ENCODE measurements at places on chromosomes 13 and 19.
A peak's percentile ranks its signal among the peaks of the same experiment; 100 is the strongest.

- no peak for DNase-seq
Observed at GRCh38 chr19:38730731-38731589, 13.3 kb downstream of the CAPN12 start.

DNA sequence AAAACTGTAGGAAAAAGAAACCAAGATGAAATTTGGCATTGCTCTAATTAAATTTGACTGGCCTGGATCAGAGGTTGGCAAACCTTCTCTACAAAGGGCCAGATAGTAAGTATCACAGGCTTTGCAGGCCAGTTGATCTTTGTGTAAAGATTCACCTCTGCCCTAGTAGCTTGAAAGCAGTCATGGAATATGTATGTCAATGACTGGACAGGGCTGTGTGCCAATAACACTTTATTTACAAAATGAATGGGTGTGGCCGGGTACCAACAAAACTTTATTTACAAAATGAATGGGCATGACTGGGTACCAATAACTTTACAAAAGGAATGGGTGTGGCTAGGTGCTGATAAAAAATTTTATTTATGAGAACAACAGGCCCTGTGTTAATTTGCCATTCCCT lies 20.0 kb downstream of the SIN3B start:
- DNase-seq: no peak

- no peak for DNase-seq
Observed at GRCh38 chr13:53054569-53054968, 26.0 kb downstream of the OLFM4 start.

GRCh38 chr13:40116008-40116407 lies 460.5 kb downstream of the COG6 start:
- DNase-seq: peak; percentile 80

DNA sequence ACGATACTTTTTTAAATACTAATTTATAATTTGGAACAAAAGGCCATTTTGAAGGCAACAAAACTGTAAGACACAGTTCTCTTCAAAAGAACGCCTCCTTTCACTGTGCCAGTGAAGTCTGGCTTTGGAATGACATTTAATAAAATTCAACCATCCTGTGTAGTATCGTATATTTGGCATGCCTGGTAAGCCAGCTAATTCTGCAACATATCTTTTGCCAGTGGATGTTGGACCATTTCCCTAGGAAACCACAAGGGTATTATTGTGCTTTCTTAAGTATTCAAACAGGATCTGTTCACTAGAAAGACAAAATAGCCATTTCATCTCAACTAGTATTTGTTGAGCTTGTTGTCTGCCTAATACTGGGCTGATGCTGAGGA lies 111.6 kb downstream of the RGCC start:
- no peak for DNase-seq

DNA sequence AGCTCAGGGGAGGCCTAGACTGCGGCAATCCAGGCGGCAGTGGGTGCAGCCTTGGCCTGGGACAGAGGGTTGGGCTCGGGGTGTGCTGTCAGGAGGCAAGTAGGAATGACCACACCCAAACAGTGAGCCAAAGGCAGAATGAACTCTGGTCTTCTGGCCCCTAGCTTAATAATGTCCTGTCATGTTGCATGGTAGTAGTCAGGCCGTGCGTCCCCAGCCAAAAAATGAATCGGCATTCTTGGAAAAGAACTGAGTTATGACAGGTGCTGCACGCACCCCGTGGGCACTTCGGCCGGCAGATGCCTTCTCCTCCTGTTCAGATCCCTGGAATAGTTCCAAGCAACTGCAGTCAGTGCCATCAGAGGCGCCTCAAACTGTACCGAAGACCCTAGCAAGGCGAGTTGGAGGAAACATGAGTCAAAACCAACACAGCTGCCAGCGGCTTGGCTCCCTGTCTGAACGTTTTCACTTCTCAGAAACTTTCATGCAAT lies 55.9 kb downstream of the ATP7B start:
- DNase-seq: no peak

GRCh38 chr13:49347650-49348385 lies 96.0 kb downstream of the CAB39L start:
- no peak for DNase-seq

GRCh38 chr13:97141564-97142005 lies 80.5 kb upstream of the MBNL2 start:
- no peak for DNase-seq

DNA sequence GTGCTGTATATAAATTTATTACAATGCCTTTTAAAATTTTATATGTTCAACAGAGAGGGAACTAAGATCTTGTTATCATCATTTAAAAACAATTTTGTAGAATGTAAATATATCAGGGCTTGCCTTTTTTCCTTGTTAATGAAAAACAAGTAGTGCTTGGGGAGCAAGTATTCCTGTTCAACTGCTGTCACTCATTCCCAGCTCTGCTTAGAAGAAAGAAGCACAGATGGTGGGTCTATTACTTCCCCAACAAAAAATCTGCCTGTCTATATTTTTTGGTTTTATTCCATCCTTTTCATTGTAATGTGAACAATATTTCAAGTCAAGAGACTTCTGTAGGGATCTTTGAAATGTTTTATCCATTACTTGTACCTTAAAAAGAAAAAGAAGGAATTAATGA lies 503.9 kb downstream of the GPC5 start:
- no peak for DNase-seq
